T1000 (cell line): ENCODE measurements at places on chromosomes 7 and 10.

DNA sequence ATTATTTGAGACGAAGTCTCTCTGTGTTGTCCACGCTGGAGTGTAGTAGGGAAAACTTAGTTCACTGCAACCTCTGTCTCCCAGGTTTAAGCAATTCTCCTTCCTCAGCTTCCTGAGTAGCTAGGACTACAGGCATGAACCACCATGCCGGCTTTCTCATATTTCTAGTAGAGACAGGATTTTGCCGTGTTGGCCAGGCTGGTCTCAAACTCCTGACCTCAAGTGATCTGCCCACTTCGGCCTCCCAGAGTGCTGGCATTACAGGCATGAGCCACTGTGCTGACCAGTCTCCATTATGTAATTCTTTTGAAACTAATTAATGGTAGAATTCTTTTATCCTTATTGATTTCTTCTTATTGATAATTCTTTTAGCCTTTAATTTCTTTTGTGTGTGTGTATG, 32.5 kb downstream of the PCLO start:
- DNase-seq = no peak

DNA sequence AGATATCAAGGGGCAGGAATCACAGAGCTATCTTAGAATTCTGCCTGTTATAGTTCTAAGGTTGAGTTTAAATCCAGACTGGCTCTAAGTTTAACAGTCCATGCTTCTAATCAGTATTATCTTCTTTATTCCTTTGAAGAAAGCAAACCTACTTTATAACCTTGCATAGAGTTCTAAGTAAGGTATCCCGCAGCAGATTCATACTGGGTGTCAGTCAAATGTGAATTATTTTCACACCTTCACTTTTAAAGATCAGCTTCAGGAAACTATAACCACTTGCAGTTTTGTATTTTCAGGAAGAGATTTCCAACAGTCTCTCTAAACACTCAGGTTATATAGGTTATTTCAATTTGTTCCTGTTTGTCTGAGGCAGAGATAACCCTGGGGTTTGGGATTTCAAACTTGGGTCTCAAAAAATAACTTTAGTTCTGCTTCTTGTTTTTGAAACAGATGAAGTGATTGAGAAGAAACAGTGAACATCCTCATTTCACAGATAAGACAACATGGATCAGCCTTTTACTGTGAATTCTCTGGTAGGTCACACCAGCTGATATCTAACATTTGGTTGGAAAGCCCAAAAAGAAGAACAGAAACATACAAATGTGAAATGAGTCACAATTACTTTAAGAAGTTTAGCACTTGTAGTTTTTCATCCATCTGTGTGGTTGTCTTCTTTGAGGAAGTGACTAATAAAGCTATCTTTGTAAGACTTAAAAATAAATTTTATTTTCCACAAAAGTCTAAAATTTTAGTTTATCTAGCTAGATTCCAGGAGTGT, 21.4 kb downstream of the STAMBPL1 start:
- no peak for DNase-seq

- DNase-seq = no peak
Measured at GRCh38 chr10:19778996-19779395, 37.2 kb upstream of the PLXDC2 start.

- DNase-seq = no peak
Measured at GRCh38 chr10:80122746-80123145, 9.8 kb upstream of the PLAC9 start.

DNA sequence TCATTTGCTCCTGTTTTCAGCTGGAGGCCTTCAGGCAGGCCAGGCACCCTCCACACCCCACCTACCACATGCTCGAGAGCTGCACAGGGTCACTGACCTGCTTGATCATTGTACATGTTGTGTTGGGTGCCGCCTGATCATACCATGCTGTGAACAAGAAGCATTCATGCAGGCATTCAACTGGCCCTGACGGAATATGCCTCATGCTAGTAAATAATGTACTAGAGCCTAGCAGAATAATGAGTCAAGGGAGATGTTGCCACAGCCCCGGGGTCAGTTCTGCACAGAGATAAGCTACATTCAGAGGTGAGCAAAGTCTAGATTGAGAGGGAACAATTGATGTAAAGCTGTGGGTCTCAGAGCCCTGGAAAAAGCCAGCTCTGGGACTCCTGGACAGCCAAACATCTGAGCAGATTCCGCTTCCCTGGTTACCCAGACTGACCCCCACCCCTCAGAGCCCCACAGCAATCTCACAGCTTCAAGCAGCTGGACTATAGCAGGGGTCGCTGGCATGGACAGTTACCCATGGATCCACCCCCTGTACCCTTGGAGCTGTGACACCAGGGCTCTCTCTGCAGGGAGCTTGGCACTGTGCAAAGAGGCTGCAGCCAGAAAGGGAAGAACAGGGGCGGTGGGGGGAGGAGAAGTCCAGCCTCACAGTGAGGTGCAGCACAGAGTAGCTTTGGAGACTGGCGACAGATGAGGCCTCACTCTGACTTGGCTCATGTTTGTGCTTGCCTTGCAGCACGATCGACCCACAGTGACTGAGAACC, 86.6 kb downstream of the FRMPD2 start:
- DNase-seq = no peak

DNA sequence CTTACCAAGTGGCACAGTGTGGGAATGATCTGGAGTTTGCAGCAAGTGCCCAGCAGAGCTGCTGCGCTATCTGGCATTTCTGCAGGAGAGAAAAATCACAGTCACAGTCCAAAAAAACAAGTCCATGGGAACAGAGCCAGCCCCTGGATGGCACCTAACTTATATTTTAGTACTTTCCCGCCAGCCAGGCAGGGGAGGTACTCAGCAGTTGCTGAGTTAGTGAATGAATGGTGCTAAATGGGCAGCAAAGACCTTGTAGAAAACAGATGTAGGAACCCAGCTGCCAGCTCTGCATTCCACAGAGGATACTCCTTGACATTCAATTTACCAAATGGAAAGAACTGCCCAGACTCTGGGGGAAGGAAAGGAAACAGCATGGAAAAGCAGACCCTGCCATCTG, 54.5 kb downstream of the GSDME start:
- DNase-seq = no peak

- DNase-seq = peak; percentile 83
Measured at GRCh38 chr10:104300736-104301292, 31.8 kb downstream of the GSTO2 start.

- DNase-seq = no peak
Measured at GRCh38 chr7:66321283-66321682, 116.1 kb downstream of the TPST1 start.

GRCh38 chr7:152120210-152120609, 94.7 kb downstream of the GALNT11 start:
- DNase-seq = no peak

GRCh38 chr7:70384891-70385290, 747.1 kb upstream of the GALNT17 start:
- DNase-seq = no peak

DNA sequence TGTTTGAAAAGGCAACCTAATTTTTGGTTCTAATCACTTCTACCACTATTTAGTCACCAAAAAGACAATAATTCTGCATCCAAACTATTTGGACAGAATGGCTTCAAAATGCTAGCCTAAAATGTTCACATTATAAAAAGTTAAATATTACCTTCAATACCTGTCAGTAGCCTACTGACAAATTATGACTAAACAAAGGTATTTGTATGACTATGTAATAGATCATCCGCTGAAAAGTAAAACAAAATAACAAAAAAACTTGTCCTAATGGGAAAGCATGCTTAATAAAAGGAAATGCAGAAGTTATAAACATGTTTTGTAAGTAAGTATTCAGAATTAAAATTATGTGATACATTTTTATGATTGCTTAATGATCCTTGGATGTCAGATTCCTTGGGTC, 36.6 kb downstream of the CD36 start:
- no peak for DNase-seq

DNA sequence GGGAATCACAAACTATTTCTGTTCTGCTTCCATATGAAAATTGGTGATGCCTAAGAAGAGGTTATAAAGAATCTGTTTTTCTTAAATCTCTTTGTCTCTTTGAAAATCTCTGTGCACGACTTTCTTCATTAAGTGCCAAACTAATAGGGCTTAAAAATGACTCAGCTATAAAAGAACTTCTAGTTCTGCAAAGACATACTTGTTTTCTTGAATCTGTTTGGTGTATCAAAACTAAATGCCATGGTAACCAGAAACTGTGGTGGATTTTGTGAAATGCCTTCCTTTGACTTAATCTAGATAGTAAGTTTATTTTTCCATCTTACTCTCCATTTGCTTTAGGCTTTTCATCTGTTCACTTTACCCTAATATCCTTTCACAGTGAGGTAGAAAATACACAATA, 417.8 kb downstream of the PARD3 start:
- no peak for DNase-seq

DNA sequence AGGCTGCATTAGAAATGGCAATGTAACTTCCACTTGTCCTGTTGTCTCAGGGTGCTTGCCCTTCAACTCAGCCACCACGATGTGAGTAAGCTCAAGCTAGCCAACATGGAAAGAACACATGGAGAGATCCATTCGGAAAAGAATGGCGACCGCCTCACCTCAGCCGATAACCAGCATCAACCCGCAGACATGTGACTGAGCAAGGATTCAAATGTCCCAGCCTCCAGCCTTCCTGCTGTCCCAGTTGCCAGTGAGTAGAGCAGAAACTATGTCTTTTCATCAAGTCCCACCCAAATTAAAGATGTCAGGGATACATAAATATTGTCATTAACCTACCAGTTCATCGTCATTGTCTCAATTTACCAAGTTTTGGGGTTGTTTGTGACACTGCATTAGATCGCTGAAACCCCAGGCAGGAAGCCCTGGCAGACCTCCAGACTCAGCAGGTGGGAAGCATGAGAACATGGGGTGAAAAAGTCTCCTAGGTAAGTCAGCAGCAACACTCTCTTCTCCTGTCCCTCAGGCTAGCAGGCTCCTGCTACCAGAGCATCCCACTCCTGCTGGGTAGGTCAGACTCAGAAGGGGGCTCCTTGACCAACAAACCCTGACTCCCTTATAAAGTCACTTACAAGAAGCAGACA, 67.0 kb downstream of the OSBPL3 start:
- no peak for DNase-seq

DNA sequence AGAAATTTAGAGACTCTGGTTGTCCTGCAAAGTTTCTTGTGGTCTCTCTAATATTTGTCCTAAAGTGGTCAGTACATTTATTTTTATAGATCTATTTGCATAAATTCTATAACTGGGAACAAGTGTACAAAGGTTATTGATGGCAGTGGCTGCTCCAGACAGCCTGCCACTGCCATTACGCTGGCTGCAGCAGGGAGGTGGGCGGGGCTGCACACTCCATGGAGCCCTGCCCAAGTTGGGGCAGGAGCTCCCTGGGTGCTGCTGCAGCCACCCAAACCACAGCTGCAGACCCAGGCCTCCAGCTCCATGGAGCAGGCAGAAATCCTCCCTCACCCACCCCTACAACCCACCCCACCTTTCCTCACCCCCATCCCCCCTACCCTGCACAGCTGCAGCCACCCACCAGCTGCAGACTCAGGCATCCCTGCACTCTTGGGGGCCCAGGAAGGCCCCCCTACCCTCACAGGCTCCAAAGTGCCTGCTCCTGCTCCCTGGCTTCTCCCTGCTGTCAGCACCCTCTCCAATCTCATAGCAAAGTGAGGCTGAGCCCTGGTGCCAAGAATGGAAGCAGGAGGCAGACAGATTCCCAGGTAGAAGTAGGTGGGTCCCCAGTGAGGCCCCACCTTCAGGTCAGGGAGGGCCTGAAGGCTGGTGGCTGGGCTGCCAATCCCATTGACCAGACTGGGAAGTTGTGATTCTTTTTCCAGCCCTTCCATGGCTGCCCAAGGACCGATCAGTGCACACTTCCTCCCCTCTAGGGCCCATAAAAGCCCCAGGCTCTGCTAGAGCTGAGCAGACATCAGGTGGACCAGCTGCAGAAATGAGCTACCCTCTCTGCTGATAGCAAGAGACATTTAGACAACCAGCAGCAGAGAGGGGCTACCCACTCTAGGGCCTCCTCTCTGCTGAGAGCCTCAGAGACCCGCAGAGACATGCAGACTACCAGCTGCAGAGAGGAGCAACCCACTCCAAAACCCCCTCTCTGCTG, 4.8 kb upstream of the CYP3A43 start:
- no peak for DNase-seq

GRCh38 chr10:99859585-99859984, 77.1 kb downstream of the ABCC2 start:
- no peak for DNase-seq

GRCh38 chr7:128135515-128136214, 104.4 kb upstream of the LRRC4 start:
- peak; percentile 40 for DNase-seq

DNA sequence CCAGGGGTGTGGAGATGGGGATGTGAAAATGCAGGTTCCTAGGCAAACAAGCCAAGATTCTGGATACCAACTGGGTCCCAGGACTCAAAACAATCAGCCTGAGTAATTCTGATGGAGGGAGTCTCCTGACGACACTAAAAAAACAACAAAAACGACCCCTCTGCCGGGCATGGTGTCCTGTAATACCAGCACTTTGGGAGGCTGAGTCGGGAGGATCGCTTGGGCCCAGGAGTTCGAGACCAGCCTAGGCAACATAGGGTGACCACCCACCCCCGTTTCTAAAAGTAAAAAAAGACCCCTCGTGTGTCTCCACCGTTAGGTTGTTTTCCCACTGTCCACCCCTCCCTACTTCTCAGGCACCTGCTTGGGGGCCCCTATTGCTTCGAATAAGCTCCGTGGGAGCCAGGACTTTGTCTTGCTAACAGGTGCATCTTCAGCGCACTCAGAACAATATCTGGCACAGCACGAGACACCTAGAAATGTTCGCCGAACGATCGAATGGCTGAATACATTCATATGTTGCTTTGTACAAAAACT, 743 bp upstream of the NRF1 start:
- no peak for DNase-seq

GRCh38 chr7:10930551-10930950, 43.1 kb upstream of the PHF14 start:
- no peak for DNase-seq

GRCh38 chr7:151455690-151456089, 15.7 kb upstream of the CRYGN start:
- DNase-seq = no peak

DNA sequence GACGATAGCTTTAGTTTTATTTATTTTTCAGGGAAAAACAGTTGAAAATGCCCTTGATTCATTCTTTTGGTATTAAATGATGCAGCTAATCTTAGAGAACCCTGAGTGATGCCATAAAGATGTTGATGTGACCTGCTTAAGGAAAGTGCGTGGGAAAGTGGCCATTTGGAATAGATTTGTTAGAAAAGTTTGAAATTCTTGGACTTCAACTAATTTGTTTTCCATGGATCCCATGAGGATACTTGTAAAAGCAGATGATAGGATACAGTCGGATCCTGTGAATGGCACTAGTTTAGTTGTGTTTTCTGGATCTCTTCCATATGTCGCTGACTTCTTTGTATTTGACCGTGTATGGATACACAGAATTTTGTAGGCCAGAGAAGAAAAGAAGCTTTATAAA, 69.0 kb downstream of the SEPTIN7 start:
- DNase-seq = no peak

GRCh38 chr10:106557951-106558733, 606.4 kb downstream of the SORCS1 start:
- DNase-seq = no peak

DNA sequence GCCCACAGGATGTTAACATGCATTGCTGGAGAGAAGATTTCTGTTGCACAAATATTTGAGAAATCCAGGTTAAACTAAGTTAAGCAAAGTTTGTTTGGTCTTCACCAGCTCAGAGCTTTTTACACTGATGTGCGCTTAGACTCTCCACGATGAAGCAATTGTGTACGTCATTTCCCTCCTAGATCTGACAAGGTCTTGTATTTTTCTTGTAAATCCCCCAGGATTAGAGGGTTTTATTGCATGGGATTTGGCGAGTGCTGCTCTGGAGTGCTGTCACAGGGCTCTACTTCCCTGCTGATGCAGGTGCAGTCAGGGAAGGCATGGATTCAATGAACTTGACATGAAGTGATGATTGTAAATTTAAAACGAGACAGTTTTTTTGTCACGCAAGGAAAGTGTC, 173.3 kb downstream of the PDE1C start:
- no peak for DNase-seq
